Activated CD4-positive, alpha-beta memory T cell treated with anti-CD3 and anti-CD28 coated beads for 36 hours (primary cell): ENCODE measurements at places on chromosomes 5 and 9. TPM values are rescaled to one million over a fixed set of nuclear protein-coding genes. Genes with fewer than 3 reads are reported as not detected.

- peaks cover 38% of the 10 kb centered on the region for H3K27me3 ChIP-seq
- peak; percentile 47 for DNase-seq
- peak within 1 kb of the TSS; percentile 73 for H3K4me3 ChIP-seq
Observed at GRCh38 chr9:86098824-86099700, at the start of gene GOLM1. TSS of gene GOLM1 (minus strand) at chr9:86099558. CDS start at chr9:86079320, 20,238 bp downstream.

Gene NUP155
- 75.6 TPM for total RNA-seq

GRCh38 chr9:36163786-36164170, 5.4 kb upstream of the CCIN start:
- no peak for DNase-seq
- H3K27me3 ChIP-seq: no peaks in the 10 kb centered on the region
- H3K4me3 ChIP-seq: no peak overlapping the region
- peaks cover 2% of the 10 kb centered on the region for H3K36me3 ChIP-seq

DNA sequence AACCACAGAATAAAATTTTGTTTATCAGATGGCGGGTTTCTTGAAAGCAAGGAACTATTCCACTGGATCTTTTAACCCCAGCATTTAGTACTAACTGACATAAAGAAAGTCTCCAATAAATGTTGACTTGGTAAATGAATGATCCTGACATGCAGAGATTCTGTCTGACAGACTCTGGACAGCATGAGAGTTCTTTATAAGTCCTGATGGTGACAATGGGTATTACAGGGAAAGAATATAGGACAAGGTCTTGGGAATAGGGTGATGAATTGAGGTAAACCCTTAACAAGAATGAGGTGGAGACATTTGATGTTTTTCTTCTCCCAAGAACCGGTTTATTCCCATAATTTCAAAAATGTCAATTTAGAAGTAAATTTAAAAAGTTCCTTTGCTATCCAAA, 453.9 kb downstream of the TUSC1 start:
- no peak overlapping the region for H3K27ac ChIP-seq
- DNase-seq: no peak
- no peaks in the 10 kb centered on the region for H3K4me1 ChIP-seq
- no peaks in the 10 kb centered on the region for H3K36me3 ChIP-seq
- H3K4me3 ChIP-seq: no peak overlapping the region

Gene CAMK2A
- total RNA-seq: not detected

GRCh38 chr5:180411948-180412347, 58.8 kb upstream of the GFPT2 start:
- no peaks in the 10 kb centered on the region for H3K27me3 ChIP-seq
- no peak overlapping the region for H3K4me3 ChIP-seq
- H3K36me3 ChIP-seq: no peaks in the 10 kb centered on the region

DNA sequence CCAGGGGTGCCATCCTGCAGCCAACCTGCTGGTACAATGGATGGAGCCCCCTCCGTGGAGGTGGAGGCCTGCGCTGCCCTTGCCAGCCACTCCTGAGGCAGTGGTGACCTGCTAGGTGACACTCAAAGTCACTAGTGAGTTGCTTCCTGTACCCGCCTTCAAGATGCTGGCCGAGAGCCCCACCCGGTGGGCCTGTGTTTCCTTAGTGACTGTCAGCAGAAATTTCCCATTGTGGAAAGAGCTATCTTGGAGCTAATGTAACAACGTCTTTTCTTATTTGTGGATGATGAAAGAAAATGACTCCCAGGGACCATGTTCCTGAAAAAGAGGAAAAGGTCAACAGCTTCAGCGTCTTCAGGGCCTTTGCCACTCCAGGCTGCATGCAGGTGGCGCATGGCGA, 117.0 kb upstream of the BOD1 start:
- no peaks in the 10 kb centered on the region for H3K27me3 ChIP-seq
- no peaks in the 10 kb centered on the region for H3K36me3 ChIP-seq
- no peak overlapping the region for H3K4me3 ChIP-seq
- no peaks in the 10 kb centered on the region for H3K4me1 ChIP-seq
- DNase-seq: no peak
- no peak overlapping the region for H3K27ac ChIP-seq

GRCh38 chr9:18350995-18351595, 122.9 kb upstream of the ADAMTSL1 start:
- no peak for DNase-seq
- no peaks in the 10 kb centered on the region for H3K36me3 ChIP-seq
- no peak overlapping the region for H3K4me3 ChIP-seq
- H3K27me3 ChIP-seq: peaks cover 1% of the 10 kb centered on the region

GRCh38 chr9:77514886-77515711, 133.0 kb downstream of the GNA14 start:
- H3K4me3 ChIP-seq: no peak overlapping the region
- DNase-seq: no peak
- peaks cover 2% of the 10 kb centered on the region for H3K4me1 ChIP-seq

- no peak overlapping the region for H3K27ac ChIP-seq
- H3K4me3 ChIP-seq: no peak overlapping the region
- peak; percentile 82 for DNase-seq
Observed at GRCh38 chr9:97889941-97890887, 32.1 kb downstream of the TRMO start.

DNA sequence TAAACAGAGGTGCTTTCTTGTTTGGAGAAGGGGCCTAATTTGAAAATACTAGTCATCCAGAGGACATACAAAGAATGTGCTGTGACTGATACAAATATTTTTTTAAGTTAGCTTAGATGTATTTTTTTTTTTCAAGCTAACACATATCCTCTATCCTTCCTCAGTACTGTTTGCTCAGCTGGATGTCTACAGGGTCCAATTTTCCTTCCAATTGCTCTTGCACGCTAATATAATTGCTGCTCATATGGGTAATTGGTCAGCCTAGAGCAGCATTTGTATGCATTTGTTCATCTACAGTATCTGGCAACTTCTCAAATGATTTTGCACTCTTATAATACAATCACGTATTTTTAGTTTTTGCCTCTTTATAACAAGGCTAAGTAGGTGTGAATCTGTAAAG, 84.7 kb downstream of the ZDHHC21 start:
- no peak overlapping the region for H3K4me3 ChIP-seq
- DNase-seq: no peak
- peaks cover 5% of the 10 kb centered on the region for H3K36me3 ChIP-seq
- no peaks in the 10 kb centered on the region for H3K4me1 ChIP-seq
- H3K27me3 ChIP-seq: no peaks in the 10 kb centered on the region

DNA sequence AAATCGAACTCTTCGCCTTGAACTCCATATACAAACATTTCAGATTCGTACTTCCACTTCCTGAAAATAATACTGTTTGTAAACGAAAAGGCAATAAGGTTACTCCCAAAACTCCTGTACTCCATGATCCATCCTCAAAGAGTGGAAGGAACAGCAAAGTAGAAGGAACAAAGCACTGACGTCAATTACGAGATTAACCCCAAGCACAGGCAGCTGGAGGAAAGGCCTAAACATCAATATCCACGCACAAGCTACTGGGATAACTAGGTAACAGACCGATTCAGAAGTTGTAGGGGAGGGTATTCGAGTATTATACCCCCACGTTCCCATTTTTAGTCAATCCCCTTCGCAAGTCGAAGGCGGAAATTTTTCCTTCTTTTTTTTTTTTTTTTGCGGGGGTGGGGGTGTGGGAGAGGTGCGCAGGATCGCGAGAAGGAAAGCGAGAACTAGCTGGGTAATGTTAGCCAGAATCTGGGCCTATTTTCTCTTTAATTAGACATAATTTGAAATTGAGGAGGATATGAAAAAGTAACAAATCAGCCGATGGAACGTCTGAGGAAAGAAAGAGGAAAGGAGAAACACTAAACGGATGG, 909 bp downstream of the AFF4 start:
- peak overlapping the region; percentile 93 for H3K4me3 ChIP-seq
- peaks cover 32% of the 10 kb centered on the region for H3K4me1 ChIP-seq
- peak overlapping the region; percentile 98 for H3K27ac ChIP-seq
- no peaks in the 10 kb centered on the region for H3K27me3 ChIP-seq
- peak; percentile 39 for DNase-seq

GRCh38 chr5:2829239-2829638, 77.8 kb upstream of the IRX2 start:
- no peaks in the 10 kb centered on the region for H3K4me1 ChIP-seq
- no peak overlapping the region for H3K27ac ChIP-seq
- no peak for DNase-seq
- no peak overlapping the region for H3K4me3 ChIP-seq
- H3K27me3 ChIP-seq: no peaks in the 10 kb centered on the region
- H3K36me3 ChIP-seq: no peaks in the 10 kb centered on the region
